ENCODE measurements at places on chromosomes 2 and 18.
A peak's percentile ranks its signal among the peaks of the same experiment; 100 is the strongest.

DNA sequence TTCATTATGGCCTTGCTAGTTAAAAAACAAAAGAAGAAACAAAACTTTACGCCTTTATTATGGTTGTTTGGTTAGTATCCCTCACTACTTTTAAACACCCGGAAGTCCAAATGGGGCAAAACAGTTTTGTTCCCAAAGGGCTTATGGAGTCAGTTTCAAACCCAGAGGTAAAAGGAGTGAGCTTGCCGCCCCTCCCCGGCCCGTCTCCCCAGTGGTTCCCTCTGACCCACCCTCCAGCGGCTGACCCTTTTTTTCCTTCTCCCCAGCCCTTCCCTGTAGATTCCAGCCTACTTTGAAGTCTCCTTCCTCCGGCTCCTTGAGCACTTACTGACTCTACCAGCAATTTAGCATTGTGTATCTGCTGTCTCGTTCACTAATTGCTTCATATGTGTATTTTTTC lies 209.2 kb downstream of the ICOS start:
- no peak for DNase-seq

DNA sequence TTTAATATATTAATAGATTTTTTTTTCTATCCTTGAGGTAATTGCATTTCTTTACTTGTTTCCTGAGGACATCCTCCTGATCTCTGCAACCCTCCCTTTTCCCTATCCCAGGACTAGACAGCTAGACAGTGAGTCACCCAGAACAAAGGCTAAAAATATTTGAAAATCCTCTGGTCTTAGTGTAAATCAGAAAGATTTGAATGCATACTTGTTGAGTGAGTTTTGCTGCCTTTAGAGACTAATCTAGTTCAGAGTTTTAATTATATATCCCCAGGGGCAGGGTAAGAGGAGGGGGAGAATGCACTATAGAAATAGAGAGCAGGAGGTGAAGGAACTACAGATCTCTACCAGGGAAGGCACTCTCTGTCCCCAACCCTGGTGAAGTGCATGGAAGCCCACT lies 202.3 kb upstream of the TCF4 start:
- DNase-seq = no peak

DNA sequence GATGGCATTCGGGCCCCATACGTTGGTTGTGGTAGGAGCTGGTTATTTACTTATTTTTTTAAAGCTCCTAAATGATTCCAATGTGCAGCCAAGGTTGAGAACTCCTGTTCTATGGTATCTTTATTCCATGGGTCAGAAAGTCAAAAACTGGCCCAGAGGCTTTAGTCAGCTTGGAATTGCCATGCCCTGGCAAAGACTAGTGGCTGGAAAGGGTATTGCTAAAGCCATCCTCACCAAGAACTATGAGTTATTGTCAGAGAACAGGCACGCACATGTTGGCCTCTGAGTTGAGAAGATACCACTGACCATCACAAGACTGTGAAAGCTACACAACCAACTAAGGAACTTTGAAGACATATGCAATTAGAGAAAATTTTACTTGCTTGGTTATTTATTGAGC lies 47.9 kb upstream of the ACMSD start:
- no peak for DNase-seq

DNA sequence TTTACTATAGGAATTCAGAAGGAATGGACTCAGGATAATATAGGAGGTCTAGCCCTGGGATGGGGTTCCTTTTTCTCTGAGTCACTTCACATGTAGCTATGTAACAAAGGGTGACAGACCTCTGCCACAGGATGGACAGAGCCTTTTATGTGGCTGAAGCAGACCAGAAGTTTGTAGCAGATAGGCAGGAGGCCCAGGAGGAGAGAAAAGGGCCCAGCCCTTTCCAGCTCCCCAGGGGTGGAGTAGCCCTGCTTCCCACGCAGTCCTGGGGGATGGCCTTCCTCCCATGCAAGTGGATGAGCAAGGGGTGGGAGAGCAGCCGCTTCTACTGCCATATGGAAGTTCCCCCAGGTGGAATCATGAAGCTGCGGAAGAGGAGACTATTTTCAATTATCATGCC lies 40.3 kb downstream of the ARMC9 start:
- DNase-seq = no peak

DNA sequence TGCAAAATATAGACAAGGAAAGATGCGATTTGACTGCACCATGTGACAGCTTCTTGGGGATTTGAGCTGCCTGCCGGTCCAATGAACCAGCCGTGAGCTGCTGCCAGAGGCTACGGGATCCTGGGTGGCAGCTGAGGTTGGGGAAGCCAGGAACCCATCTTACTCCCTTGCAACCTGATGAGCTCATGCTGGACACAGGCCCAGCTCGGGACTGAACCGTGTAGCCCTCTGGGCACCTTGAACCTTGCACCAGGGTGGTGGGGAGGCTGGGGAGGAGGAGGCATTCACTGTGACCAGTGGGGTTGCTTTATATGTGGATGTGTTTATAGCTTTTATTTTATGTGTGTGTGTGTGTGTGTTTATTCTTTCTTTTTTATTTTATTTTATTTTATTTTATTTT lies 9.1 kb downstream of the ALPI start:
- no peak for DNase-seq

- DNase-seq = no peak
These were observed at the start of gene METTL8 for GRCh38 chr2:171433763-171434012. METTL8 (minus strand) TSS chr2:171433990; CDS start chr2:171392185, 41,805 bp downstream.

DNA sequence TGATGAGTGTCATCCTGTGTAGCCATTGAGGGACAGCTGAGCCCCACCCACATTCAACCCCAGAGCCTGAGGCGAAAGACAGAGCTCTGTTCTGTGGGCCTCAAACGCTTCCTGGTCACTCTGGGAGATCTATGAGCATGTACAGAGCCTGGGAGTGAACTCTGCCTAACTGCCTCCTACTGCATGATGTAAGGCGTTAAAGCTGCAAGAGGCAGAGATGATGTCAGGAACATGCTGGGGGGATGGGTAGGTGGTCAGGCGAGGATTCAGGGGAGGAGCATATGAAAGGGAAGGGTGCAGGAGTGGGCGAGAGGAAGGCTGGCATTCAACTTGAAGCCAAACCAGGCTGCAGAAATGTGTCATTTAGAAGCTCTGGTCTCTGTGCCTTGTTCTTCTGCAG lies 181.0 kb downstream of the TFCP2L1 start:
- no peak for DNase-seq

DNA sequence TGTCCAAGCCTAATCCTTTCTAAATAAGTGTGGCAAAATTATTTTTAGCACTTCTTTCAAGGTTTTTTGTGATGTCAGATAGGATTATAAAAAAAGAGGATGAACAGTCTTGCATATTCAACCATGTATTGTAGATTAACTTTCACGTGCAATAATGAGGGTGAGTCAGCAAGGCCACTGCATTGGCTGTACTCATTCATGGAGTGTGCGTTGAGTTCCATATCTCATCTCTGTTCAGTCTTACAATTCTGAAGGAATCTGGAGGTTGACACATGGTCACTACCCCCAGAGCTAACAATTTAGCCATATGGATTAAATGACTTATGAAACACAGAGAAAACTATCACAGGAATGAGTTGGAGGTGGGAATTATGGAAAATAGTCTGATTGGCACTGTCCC lies 810.5 kb downstream of the SLC4A3 start:
- no peak for DNase-seq

- no peak for DNase-seq
These were observed 607.6 kb downstream of the LRP1B start for GRCh38 chr2:141523199-141523598.

- DNase-seq = no peak
These were observed 179.3 kb downstream of the FIGN start for GRCh38 chr2:163556511-163556910.

DNA sequence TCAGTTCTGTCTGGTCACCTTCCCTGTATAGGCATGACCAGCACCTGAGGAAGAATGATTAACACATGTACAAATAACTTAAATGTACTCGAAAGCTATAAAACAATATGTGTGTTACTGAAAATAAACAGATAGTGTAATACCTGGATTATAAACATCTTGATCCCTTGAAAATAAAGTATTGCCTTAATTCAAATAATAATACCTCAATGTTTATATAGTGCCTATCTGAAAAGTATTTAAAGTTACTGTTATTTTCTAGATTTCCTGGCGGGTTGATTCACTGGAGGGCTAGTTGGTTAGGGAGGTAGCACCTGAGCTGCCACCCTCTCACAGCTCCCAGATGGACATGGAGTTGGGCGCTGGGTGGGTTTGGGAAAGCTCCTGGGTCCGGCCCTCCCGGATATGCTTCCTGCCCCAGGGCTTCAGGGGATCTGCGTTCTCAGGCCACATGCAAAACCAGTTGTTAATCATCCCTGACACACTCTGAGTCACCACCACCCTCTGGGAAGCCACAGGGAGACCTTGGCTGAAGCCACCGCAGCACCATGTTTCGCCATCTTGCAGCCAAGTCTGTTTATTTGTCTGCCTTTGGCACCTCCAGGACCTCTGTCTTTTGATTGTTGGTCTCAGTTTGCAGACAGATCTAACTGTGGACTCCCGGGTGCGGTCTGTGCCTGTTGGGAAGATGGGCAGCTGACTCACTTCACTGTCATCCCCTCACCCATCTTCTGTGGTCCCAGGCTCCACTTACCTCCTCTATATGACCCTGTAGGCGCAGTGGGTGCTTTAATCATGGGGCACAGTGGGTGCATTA lies 35.3 kb downstream of the RAB31 start:
- peak; percentile 75 for DNase-seq

- DNase-seq = peak; percentile 25
These were observed 156.7 kb downstream of the EVA1A start for GRCh38 chr2:75403991-75404428.

GRCh38 chr2:222860740-222861410 lies at the start of gene ACSL3:
ACSL3 (plus strand) TSS chr2:222861036; CDS start chr2:222908773, 47,737 bp downstream.
- peak; percentile 66 for DNase-seq

DNA sequence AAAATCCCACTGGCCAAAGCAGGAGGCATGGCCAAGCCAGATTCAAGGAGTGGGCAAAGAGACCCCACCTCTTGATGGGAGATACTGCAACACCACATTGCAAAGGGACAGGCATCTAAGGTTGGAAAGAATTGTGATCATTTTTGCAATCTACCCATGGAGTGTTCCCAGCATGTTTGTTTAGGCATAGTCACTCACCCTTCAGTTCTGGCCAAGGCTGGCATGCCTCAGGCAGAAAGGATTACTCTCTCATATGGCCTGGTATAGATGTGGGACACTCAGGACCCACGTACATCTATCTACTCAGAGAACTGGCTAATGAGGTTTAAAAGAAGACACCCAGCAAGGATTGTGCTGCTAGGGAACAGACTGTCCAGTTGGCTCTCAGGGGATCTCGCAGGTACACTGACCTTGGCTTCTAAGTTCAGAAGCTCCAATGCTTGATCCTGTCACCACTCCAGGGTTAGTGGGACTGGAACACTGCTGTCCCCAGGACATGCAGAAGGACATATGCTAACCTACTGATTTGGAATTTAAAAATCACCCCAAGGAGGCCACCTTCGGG lies 183.7 kb downstream of the KLHL29 start:
- no peak for DNase-seq

GRCh38 chr2:189783451-189783926 lies 650 bp downstream of the ORMDL1 start:
- no peak for DNase-seq

DNA sequence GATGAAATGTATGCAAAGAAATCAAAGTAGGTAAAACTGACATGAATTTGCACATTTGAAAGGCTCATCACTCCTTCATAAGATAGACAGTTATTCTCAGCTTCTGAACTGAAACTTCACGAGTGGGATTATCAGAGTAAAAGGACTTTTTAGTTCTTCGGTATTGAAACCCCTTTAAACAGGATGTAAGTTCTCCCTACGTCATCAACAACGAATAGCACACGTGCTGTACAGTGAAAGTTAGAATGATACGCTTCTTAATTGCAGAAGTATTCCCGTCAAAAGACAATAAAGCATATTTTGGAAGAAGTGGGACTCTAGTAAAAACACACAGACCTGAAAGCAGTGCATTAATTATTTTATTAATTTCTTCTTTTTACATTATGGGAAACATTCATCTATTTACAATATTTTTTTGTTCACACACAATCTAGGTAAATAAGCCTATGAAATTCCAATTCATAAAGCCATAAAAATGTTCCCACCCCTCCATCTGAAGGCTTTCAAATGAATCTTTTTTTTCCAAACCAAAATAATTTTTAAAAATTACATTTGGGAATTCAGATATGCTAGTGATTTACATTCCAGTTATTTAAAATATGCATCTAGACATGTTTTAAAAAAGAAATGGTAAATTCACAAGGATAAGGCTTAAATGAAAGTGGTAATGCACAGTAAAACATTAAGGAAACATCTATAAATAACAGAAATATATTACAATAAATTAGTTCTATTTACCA lies 45.9 kb downstream of the TGIF1 start:
- no peak for DNase-seq

DNA sequence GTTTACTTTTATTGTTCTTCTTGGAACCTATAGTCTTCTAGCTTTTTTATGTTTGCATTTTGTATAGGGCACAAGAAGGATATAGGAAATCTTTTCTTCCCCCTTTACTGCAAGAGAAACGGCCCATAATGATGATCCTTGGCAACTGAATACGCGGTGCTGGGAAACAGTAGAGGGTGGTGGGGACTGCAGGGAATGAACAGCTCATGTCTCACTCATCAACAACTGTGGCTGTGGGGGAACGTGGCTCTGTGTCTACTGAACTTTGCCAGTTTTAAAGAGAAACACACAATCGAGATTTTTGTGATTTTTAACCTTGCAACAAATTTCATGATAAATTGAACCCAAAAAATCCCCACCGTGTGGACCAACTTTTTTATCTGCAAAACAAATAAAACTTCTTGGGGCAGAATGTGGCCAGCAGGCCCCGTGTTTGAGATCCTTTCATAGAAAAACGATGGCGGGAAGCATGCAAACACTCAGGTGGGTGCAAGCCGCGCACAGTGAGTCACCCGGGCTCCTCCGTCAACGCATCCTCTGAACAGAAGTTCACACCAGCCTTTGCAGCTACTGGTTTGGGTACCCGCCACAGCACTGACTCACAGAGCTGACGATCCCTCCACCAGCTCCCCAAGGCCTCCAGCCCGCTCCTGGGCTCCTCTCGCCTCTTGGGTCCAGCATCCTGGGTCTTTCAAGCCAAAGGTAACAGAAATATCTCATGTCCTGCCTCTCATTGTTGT lies 149.3 kb downstream of the COL6A3 start:
- no peak for DNase-seq

GRCh38 chr2:239321596-239322415 lies 79.0 kb downstream of the HDAC4 start:
- DNase-seq = no peak

GRCh38 chr2:12326449-12327190 lies 390.1 kb upstream of the TRIB2 start:
- DNase-seq = no peak

DNA sequence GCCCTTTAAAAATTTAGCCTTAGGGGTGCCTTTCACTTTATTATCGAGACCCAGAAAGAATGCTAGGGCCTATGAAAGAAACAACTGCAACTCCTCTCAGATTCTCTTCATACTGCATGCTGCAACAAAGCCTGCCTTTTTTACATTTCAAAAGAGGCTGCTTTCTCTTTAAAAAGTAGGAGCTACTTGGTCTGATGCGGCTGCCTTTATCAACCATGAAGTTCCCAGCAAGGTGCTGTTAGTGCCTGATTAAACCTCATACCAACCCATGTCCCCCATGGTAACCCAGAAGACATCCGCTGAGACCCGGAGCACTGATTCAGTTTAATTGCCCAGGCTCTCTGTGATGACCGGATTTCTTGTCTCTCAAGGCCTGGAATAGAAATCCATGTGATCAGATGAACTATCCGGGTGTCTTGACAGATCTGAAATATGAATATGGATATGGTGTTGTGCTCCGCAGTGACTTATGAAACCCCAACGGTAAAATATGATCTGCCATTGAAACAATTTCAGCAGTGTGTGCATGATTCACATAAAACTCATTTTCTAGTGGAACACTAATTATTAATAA lies 368.3 kb downstream of the ZNF521 start:
- no peak for DNase-seq
